ENCODE measurements at places on chromosomes 3 and 15.

DNA sequence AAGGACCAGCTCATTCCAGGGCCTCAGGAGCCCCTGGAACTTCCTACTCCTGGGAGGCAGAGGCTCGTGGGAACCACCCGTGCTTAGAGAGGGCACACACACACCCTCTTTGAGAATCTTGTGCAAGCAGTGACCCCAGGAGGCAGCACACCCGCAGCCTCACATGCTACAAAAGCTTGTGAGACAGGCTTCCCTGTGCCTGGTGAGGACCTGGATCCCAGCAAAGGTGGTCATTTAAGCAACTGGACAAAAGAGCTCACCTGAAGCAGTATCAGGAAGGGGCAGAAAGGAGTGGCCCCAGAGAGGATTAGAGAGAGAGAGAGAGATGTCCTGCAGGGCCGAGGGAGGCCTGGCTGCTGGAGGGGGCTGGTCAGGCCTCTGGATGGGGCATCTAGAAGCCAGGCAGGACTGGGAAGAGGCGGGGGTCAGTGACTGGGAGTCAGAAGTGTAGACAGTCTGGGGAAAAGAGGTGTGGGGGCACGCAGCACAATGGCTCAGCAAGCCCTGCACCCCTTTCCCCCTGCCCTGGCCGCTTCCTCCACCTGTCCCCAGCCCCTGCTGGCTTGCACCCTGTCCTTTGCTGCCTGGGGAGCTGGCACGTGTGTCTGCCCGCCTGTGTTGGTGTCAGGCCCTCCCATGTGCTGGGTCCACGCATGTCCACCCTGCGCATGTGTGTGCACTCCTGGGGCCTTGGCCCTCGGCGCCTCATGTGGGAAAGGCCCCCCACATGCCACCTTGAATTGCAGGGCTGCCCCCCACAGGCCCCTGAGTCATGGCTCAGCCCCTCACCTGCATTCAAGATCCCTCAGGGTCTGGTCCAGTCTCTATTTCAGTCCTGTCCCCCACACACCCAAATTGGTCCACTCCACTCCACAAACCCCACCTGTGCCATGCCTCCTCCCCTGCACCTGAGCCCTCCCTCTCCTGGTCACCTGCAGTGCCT, 36.9 kb downstream of the TSPAN3 start:
- no peak for DNase-seq

GRCh38 chr15:77580996-77581682, 51.6 kb downstream of the LINGO1 start:
- no peak for DNase-seq

GRCh38 chr3:40939030-40939740, 260.1 kb upstream of the CTNNB1 start:
- no peak for DNase-seq

- no peak for DNase-seq
Observed at GRCh38 chr3:111939873-111940272, 39.0 kb upstream of the ABHD10 start.

- no peak for DNase-seq
Observed at GRCh38 chr15:63332367-63333124, 49.1 kb downstream of the CA12 start.

DNA sequence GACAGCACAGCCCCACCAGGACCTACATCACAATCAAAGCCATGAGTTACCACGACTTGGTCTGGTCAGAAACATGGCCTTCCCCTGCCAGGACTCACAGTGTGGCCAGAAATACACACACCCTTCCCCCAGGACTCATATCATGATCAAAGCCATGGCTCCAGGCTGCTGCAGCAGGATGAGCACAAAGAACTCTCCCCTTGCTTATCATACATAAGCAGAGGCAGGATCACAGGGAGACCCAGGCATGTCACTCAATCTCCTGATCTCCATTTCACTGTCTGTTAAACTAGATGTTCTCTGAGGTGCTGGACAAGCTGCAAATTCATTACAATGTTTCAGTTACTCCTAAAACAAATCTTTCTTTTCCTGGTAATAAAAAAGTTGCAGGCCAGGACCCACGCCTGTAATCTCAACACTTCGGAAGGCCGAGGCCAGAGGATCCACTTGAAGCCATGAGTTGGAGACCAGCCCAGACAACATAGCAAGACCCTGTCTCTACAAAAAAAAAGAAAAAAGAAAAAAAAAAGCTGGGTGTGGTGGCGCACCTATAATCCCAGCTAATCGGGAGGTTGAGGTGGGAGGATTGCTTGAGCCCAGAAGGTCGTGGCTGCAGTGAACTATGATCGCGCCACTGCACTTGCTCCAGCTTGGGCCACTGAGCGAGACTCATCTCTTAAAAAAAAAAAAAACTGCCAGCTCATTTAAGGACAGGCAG, 1.2 kb downstream of the PFKFB4 start:
- DNase-seq, result no peak

DNA sequence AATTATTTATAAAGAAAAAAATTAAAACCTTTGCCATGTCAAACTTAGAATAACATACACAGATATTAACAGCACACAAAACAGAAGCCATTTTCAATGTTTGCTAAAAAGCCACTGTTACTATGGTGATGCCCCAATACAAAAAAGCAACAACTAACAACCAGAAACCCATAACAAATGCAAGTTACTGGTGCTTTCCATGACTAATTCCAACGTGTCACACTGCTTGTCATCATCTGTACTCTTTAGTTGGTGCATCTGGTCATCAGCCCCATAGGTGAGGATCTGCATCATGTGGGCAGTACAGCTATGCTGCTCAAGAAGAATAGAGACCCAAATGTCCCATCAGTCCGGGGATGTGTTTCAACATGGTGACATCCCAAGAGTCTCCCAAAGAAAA, 52.8 kb downstream of the ATP8B4 start:
- peak; percentile 38 for DNase-seq

DNA sequence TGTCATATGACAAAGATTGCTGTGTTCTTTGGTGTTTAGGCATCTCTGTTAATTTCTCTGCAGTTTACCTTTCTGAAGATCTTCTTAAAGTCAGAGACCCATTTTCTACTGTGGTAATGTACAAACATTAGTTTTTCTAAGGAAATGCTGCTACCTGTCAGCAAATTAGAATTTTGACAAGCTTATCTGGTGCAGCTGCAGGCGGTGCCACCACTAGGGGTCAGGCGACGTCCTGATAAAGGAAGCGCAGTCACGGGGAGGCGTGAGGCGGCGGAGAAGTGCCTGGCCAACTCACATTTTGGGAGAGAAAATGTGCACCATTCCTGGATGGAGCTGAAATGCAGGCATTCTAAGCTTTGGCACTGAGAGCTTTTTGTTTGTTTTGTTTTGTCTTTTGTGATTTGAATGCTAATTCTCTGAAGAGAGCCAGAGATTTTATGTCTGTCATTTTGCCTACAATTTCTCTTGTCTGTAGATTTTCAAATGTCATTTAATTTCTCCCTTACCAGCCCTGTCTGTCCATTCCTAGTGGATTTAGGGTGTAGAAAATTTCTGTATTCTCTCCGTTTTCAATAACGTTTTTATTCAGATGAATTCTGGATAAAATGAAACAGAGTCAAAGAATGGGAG, 24.9 kb upstream of the SIAH2 start:
- DNase-seq, result peak; percentile 72

DNA sequence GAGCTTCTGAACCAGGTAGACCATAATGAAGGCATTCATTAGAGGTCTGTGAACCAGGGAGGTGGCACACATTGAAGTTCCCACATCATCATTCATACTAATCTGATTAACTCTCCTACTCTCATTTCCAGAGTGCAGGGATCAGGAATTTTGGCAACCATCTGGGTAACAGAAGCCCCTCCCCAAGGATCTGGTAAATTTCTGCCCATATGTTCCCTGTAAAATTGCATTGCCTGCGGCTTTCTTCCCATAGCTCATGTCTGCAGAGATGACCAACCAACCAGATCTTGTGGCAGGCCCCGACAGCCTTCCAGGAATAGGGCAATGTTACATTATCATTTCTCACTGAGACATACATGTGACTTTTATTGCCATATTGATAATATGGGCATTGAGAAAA, 111.4 kb upstream of the CHL1 start:
- DNase-seq, result no peak

GRCh38 chr3:41575724-41576123, 376.4 kb downstream of the CTNNB1 start:
- DNase-seq, result no peak

- DNase-seq, result no peak
Observed at GRCh38 chr15:25427861-25428260, 11.0 kb downstream of the UBE3A start.

GRCh38 chr3:57095363-57095762, 34.9 kb downstream of the SPATA12 start:
- no peak for DNase-seq

DNA sequence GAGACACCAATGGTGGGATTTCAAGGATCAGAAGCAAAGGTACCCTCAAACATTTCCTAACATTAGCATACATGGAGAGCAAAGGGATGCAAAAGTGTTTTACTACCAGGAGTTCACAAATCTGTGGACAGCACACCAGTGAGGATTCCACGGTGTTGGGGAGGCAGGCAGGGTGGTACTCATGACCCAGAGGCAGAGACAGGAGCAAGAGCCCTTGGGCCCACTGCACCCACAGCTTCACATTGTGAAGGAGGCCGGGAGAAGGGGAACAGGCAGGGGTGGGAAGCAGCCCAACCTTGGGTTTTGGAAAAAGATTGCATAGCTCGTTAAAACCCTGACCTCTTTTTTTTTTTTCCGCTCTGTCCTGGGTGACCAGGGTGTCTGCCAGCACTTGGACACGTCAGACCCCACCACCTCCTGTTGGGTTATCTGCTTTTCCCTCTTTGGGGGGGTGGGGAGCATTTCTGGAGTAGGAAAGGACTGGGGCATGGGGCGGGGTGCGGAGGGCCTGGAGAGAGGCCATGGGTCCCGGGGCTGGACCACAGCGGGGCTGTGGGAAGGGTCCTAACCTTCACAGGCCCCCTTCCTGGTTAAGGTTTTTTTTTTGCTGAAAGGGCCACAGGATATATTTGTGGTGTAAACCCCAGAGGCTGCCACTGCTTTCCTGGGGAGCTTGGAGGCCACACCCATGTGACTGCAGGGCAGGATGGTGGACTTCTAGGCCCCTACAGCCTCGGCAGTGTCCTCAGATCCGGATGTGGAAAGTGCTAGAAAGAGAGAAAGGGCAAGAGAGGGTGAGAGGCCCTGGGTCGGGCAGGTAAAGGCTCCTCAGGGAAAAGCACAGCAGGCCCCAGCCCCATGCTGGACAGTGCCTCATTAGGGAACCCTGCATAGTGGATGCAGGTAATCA, 12.5 kb downstream of the SH2D7 start:
- no peak for DNase-seq
